ENCODE measurements at places on chromosomes 1 and 21.
A peak's percentile ranks its signal among the peaks of the same experiment; 100 is the strongest.

GRCh38 chr1:86263101-86263500, 106.5 kb upstream of the COL24A1 start:
- no peak for DNase-seq

DNA sequence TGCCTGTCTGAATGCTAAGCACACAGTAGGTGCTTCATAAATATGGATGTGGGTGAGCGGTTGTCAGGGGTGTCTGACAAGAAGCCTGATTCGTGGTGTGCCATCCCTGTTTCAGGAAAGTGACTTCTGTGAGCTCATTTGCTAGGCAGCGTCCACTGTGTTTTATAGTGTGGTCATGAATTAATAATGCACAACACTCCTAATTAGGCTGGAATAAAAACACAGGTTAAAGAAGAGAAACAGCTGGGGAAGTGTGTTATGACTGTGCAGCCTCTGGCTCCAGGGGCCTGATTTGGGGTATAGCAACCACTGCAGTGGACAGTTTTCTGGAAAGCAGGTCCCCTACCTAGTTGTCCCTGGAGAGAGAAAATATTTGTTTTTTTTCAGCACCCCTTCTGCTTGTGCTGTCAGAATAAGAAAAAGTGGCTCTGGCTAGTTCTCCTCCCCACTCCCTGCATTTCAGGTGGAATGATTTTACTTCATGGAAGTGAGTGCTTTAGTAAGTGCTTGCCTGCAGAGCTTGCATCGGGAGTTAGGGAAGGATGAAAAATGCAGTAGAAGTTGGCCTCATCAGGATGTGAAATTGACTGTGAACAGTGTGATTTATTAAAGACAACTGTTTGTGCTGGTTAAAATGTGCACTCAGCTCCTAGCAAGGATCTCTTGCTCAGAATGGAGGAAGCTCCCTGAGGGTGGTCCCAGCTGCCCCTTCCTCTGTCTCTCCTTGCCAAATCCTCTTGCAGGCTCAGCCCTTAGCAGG, 333.8 kb downstream of the HHAT start:
- DNase-seq = no peak

DNA sequence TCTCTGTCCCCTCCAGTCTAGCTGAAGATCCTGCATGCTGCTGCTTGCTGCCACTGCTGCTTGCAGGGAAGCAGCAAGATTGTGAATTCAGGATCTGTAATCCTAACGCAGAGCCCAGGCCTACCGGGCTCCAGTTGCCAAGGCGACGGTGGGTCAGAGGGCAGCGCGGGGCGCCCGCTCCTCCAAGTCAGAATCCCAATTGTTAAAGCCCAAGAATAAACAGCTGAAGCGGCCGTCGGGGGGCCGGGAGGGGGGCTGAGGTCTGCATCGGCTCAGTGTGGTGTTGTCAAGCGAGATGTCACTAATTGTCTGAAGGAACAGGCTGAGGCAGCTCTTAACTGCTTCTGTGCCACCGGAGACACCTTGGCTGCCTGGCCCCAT, 36.8 kb downstream of the AHDC1 start:
- DNase-seq = no peak

DNA sequence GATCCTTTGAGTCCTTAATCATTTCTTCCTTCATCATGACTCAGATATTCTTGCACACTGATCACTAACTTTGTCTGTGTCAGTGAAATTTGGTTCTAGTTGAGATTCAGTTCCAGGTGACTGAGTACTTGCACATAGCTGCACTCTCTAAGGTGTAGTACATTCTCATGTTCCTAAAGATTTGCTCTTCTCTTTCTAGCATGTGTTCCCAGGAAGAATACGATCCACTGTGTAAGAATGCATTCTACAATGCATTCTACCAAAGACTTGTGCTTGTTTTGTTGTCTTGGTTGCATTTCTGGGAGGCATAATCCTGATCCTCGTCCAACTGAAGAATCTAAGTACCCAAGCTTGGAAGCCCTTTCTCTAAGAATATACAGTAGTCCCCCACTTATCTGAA, 104.3 kb upstream of the CDC42BPA start:
- no peak for DNase-seq

DNA sequence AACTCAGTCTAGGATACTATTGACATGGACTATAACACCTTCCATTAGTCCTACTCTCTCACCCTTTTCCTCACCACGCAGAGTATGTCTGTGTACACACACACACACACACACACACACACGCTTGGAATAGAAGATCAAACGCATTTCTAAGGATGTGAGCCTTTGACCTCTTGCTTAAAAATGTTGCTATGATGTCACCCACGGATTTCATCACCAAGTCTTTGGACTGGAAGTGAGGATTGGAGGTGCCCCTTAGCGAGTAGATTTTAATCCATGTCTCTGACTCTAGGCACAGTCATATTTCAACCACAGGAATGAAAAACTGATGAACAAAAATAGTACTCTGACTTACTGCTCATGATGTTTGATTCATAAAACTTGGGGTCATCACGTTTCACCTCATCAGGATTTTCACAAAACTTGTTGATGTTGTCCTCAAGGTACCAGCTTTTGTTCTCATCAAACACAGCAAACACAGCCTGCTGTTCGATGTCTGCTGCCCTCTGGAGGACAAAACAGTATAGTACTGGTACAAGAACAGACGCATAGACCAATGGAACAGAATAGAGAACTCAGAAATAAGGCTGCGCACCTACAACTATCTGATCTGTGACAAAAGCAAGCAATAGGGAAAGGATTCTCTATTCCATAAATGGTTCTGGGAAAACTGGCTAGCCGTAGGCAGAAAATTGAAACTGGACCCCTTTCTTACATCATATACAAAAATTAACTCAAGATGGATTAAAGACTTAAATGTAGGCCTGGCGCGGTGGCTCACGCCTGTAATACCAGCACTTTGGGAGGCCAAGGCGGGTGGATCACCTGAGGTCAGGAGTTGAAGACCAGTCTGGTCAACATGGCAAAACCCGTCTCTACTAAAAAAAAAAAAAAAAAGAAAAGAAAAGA, 39.9 kb downstream of the F5 start:
- peak; percentile 59 for DNase-seq

- DNase-seq = no peak
Measured at GRCh38 chr1:154879038-154879421, 8.9 kb upstream of the KCNN3 start.

Data from CD4-positive, alpha-beta T cell treated with Interleukin-4 for 1 hour (primary cell).